ENCODE measurements at places on chromosomes 11 and 22.

DNA sequence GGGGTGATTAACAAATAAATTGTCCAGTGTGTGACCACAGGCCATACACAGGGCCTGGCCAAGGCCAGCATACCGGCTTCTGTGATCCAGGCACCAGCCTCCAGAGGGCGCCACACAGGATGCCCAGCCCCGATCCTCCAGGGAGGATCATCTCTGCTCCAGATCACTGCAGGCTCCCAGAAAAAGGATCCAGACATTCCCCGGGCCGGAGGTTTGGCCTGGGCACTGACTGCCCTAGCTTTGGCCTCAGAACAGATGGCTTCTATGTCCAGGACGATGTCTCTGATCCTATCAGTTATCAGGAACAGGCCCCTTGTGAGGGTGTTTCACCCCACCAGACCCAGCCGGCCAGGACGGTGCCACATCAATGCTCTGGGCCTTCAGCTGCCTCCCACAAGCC is 74.5 kb upstream of the LMO1 start:
- DNase-seq, result no peak

- no peak for DNase-seq
Measured at GRCh38 chr11:104572279-104572678, 326.0 kb downstream of the CASP12 start.

GRCh38 chr11:109264128-109264527 is 157.9 kb upstream of the C11orf87 start:
- no peak for DNase-seq

DNA sequence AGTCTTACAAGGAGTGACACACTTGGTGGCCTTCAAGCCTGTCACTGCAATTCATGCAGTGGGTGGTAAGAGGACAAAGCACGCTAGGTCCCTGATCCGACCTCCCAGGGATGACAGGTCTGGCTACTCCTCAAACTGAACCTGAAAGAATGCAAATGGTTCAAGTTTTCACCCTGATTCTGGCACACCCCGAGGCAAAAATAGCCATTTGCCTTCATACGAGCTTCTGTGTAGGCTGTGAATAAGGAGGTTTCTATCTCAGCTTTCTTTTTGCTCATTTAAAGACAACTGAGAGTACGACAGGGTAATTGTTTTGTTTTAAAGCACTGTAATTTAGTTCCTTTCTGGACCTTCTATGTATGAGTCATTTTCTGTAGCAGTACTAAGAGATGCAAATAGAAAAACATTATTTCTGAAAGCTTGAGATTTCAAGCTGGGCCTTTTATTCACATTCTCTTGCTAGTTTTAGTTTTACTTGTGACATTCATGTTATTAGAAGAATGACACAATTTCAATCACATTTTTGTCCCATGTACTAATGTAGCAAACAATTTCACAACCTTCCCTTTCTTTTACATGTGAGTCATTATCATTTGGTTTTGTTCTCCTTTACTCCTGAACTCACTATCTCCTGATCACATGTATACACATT is 56.6 kb upstream of the FDX1 start:
- DNase-seq, result no peak

- no peak for DNase-seq
Measured at GRCh38 chr11:63770763-63771162, 2.2 kb upstream of the ZFTA start.

DNA sequence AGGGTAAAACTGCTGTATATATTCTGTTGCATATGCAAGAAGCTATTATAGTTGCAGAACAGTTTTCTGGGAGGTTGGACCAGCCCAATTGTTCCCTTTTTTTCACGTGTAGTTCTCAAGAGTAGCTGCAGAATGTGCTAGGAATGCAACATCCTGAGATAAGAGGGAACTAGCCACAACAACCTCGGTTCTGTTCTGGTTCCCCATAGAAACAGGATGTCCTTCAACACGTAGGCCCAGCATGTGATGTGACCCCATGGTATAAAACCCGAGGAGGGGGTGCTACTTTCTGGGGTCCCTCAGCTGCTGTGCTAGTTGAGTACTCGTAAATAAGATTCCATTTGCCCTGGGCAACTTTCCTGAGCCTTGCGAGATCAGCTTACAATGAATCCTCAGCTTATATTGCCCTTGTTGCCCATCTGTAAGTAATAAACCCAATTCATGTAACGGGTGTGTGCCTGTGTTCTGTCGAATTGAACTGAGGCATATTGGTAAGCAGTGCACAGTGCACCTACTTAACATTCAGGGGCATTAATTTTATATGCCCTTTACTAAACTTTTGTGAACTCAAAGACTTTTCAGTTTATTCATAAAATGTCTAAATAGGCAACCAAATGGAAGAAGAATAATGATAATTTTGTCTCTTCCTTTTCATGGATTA is 23.0 kb upstream of the TRAF6 start:
- no peak for DNase-seq

GRCh38 chr22:28222052-28222451 is 303.0 kb upstream of the PITPNB start:
- DNase-seq, result no peak

DNA sequence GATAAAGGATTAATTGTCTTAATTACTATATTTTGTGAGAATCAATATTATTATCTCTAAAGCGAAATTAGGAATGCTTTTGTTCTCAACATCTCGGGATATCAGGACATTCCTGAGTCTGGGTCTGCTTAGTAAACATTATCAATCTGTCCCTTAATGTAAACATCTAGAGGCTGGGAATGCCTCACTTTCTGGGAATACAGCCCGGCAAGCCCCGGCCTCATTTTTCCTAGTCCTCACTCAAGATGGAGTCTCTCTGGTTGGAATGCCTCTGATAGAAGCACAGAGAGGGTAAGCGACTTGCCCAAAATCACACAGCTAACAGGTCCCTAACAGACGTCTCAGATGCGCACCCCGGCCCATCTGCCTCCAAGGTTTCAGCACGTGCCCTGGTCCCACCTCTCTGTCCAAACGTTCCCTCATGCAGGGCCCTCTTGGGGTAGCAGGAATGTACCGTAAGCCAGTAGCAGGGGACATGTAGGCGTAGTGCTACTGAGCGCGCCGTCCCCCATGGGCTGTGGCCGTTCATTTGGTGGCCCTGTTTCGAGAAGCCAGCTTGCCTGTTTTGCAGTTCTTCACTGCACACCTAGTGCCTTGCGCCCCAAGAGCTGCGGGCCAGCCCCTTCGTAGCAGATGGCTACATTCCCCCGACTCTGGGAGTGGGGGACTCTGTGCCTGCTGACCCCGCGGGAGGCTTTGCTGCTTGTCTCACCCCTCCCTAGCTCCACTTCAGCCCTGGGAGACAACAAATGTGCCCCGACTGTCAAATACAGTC is 62.2 kb upstream of the FADD start:
- DNase-seq, result no peak

GRCh38 chr11:62560566-62561103 is 13.1 kb downstream of the EEF1G start:
- no peak for DNase-seq

- DNase-seq, result no peak
Measured at GRCh38 chr11:73612601-73613140, 14.8 kb upstream of the FAM168A start.

- no peak for DNase-seq
Measured at GRCh38 chr11:116257883-116258282, 514.9 kb downstream of the BUD13 start.

- no peak for DNase-seq
Measured at GRCh38 chr11:126438691-126439090, 83.2 kb downstream of the ST3GAL4 start.

DNA sequence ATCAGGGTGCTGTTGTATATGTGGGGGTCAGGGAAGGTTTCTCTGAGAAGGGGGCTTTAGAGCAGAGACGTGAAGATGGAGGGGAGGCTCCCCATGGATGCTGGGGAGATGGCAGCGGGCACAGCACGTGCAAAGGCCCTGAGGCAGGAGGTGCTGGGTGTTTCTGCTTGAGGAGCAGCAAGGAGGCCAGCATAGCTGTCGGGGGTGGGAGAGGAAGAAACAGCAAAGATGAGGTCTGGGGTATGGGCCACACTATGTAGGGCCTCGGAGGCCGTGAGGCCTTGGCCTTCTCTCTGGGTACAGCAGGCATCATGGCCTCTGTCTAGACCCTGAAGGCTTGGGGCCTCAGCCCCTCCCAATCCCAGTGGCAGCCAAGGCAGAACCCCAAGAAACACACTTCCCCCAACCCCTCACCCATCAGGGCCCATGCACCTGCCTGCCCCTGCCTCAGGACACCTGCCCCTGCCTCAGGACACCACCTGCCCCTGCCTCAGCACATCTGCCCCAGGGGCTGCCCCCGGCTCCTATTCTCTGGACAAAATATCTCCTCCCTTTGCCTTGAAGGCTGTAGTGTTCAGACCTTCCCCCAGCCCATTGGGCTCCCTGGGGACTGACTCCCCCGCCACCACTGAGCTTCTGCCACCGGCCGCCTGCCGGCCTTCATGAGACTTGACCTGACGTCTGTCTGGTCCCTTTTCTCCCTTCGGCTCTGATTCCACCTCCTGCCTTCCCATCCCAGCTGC is 6.2 kb downstream of the ALDH3B1 start:
- DNase-seq, result no peak

GRCh38 chr11:64267207-64267945 is 16.0 kb downstream of the PLCB3 start:
- no peak for DNase-seq

- no peak for DNase-seq
Measured at GRCh38 chr11:38927993-38928392, 2330.0 kb upstream of the RAG2 start.

GRCh38 chr11:96322775-96323641 is 20.0 kb downstream of the MAML2 start:
- no peak for DNase-seq

DNA sequence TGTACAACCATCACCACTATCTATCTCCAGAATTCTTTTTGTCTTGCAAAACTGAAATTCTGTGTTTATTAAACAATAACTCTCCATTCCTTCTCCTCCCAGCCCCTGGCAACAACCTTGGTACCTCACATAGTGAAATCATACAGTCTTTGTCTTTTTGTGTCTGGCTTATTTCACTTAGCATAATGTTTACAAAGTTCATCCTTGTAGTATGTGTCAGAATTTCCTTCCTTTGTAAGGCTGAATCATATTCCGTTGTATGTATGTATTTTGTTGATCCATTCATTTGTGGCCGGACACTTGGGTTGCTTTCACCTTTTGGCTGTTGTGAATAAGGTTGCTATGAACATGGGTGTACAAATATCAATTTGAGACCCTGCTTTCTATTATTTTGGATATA is 243.7 kb upstream of the TBCEL start:
- no peak for DNase-seq

- no peak for DNase-seq
Measured at GRCh38 chr11:98365190-98365589, 655.6 kb upstream of the CNTN5 start.

DNA sequence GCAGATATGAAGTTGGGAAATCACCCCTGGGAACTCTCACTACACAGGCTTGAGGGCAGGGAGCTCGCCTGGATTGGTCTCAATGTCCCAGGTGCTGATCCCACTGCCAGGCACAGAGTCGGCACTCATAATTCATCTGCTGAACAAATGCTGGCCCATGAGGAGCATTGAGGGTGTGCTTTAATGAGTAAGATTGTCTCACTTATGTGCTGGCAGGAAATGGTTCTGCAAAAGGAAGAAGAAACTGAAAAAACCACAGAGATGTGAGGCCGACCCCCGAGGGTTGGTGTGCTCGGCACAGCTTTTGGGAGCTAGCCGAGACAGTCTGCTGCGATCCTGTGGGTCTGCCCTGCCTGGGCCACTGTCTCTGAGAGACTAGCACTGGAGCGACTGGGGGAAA is 9.4 kb downstream of the PLAAT2 start:
- no peak for DNase-seq

DNA sequence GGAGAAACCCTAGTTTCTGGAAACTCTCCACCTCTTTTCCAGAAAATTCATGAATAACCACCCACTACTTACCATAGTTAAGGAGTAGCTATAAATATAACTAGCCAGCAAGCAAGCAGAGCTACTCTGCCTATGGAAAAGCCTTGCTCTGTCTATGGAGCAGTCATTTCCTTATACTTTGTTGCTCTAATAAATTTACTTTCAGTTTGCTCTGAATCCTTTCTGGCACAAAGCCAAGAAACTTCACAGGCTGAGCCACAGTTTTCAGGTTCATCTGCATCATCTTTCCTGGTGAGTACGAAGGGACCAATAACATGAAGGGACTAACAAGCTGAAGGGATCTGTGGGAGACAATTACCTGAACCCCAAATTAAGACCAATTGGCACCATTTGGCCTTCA is 4.6 kb downstream of the OR4C45 start:
- DNase-seq, result no peak

GRCh38 chr11:46198245-46199240 is 77.3 kb upstream of the PHF21A start:
- DNase-seq, result no peak

- no peak for DNase-seq
Measured at GRCh38 chr22:46775850-46776826, 13.7 kb downstream of the TBC1D22A start.

DNA sequence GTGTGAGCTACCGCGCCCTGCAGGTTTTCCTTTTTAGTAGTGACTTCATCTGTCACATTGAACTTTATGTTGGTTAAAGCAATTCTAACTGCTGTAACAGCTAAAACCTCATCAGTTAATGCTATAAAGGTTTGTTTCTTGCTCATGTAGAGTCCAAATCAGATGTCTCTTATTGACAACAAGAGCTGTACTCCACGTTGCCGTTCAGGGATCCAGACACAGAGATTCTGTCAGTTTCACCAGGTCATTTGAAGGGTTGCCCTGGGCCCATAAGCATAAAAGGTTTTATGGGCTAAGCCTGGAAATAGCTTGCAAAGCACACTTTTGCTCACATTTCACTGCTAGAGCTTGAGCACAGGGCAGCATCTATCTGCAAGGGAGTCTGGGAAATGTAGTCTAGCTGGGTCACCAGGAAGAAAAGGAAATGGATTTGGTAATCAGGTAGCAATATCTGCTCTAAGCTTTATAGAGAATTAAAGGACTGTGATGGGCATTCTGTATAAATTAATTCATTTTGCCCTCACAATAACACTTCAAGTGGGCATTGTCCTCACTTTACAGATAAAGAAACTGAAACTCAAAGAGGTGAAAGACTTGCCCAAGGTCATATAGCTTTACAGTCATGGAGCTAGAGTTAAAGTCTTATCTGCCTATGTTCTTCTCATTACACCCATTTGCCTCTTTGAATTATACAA is 25.2 kb upstream of the PTPRJ start:
- no peak for DNase-seq

Data from cortex of kidney (tissue), 1 donor.